K562 (cell line): ENCODE measurements at places on chromosomes 4 and X. TPM values are rescaled to one million over a fixed set of nuclear protein-coding genes. Genes with fewer than 3 reads are reported as not detected.

- no peaks in the 10 kb centered on the region for H3K27me3 ChIP-seq
These were observed 48.6 kb downstream of the LRP2BP start for GRCh38 chr4:185346975-185347601.

- H3K4me3 ChIP-seq: no peak overlapping the region
- no peak overlapping the region for H3K27ac ChIP-seq
- H3K4me1 ChIP-seq: no peaks in the 10 kb centered on the region
- H3K27me3 ChIP-seq: no peaks in the 10 kb centered on the region
- peaks cover 28% of the 10 kb centered on the region; the same call in 1 of the 3 replicates for H3K36me3 ChIP-seq
These were observed 15.8 kb downstream of the DHRSX start for GRCh38 chrX:2484721-2485648.

GRCh38 chrX:119983494-119983893, 39.9 kb upstream of the NKAP start:
- H3K36me3 ChIP-seq: no peaks in the 10 kb centered on the region
- H3K4me3 ChIP-seq: no peak overlapping the region
- H3K4me1 ChIP-seq: no peaks in the 10 kb centered on the region
- no peaks in the 10 kb centered on the region; the same call in 2 of the 3 replicates for H3K27me3 ChIP-seq
- DNase-seq: no peak

- peaks cover 9% of the 10 kb centered on the region; the same call in 1 of the 2 replicates for H3K4me1 ChIP-seq
- H3K27ac ChIP-seq: no peak overlapping the region
- H3K36me3 ChIP-seq: peaks cover 73% of the 10 kb centered on the region
- H3K27me3 ChIP-seq: no peaks in the 10 kb centered on the region
These were observed 4.4 kb downstream of the ANAPC10 start for GRCh38 chr4:145093638-145094037.

DNA sequence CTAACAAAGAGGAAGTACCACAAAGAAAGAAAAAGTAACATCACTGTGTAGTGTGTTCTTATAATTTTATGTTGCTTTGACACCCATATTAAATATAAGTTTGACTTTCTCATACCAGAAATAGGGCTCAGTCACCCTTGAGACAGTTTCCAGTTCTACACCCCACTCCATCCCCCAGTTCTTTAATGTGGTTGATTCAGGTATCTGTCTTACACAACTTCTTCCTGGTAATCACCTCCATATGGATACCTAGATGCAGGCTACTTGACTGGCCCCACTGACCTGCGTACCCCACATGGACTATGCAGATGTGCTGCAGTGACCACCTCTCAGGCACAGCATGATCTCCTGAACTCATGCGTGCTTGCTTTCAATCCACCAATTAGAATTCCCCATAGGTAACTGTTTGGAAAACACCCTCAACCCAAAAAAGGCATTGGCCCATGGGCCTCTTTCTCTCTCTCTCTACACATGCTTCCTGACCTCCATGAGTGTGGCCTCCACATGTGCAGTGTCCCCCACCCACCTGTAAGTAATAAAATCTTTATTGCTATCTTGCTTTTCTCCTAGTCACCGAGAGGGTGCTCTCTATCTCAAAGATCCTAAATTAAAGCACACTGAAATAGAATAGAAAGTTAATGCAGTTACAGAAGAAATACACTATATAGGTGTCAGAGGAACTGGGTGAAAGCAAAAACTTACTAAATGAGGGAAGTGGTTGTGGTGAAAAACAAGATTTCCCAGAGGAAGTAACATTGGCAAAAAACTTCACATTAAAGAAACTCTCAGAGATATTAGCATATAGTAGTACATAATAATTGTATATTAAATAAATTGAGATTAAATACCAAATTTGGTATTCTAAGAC, 98.4 kb downstream of the ZAR1 start:
- H3K27me3 ChIP-seq: no peaks in the 10 kb centered on the region
- H3K4me3 ChIP-seq: no peak overlapping the region
- H3K27ac ChIP-seq: no peak overlapping the region
- DNase-seq: no peak

DNA sequence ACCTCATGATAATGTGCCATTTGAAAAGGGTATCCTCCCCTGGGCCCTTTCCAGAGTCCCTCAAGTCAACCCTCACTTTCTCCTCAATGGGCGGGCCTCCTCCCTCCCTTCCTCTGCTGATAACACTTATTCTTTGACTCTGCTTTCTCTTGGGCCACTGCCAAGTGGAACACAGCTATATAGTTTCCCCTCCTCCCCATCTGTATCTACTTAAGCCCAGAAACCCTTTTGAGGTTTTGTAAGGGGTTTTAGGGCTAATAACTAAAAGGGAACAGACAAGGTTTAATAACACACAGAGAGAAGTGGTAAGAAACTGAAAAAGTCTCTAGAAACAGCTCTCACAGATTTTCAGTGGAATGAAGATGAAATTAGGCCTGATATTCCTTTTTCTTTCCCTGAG, 116.7 kb downstream of the GPC3 start:
- H3K27ac ChIP-seq: no peak overlapping the region
- H3K36me3 ChIP-seq: no peaks in the 10 kb centered on the region
- no peaks in the 10 kb centered on the region for H3K27me3 ChIP-seq
- no peaks in the 10 kb centered on the region for H3K4me1 ChIP-seq
- H3K4me3 ChIP-seq: no peak overlapping the region

- H3K36me3 ChIP-seq: no peaks in the 10 kb centered on the region
- 0 out of 3 replicates have a peak, but pooled peaks cover 2% of the 10 kb centered on the region for H3K27me3 ChIP-seq
- no peak for DNase-seq
- H3K4me3 ChIP-seq: no peak overlapping the region
- H3K4me1 ChIP-seq: no peaks in the 10 kb centered on the region
These were observed 6.6 kb upstream of the CLDN24 start for GRCh38 chr4:183328832-183329231.

- H3K27ac ChIP-seq: no peak overlapping the region
- no peaks in the 10 kb centered on the region for H3K36me3 ChIP-seq
- H3K4me3 ChIP-seq: no peak overlapping the region
- H3K4me1 ChIP-seq: no peaks in the 10 kb centered on the region
- no peak for DNase-seq
- no peaks in the 10 kb centered on the region for H3K27me3 ChIP-seq
These were observed 86.8 kb downstream of the DHRSX start for GRCh38 chrX:2413969-2414368.

The SMC1A gene
- 110 and 126 TPM in 2 replicates for total RNA-seq

- H3K4me3 ChIP-seq: no peak overlapping the region
- no peaks in the 10 kb centered on the region for H3K36me3 ChIP-seq
- no peaks in the 10 kb centered on the region for H3K27me3 ChIP-seq
- no peak for DNase-seq
- H3K4me1 ChIP-seq: no peaks in the 10 kb centered on the region
These were observed 221.0 kb downstream of the PALLD start for GRCh38 chr4:168717847-168718246.

The DDIT4L gene
- not detected in 2 replicates for total RNA-seq

DNA sequence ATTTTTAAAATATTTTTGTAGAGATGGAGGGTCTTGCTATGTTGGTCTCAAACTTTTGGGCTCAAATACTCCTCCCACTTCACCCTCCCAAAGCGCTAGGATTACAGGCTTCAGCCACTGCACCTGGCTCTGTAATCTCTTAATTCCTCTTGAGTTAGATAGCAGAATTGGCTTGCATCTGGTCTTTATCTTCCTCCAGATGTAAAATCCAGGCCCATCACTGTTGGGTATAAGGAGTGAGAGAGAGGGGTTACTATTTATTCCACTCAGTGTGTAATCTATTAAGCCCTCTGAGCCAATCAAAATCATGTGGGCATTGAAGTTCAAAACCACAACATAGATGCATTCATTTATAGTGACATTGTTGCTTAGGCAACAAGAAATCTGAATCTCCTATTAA, 33.9 kb downstream of the ANK2 start:
- H3K27me3 ChIP-seq: no peaks in the 10 kb centered on the region
- H3K27ac ChIP-seq: no peak overlapping the region
- H3K4me1 ChIP-seq: no peaks in the 10 kb centered on the region
- H3K36me3 ChIP-seq: no peaks in the 10 kb centered on the region
- no peak for DNase-seq

DNA sequence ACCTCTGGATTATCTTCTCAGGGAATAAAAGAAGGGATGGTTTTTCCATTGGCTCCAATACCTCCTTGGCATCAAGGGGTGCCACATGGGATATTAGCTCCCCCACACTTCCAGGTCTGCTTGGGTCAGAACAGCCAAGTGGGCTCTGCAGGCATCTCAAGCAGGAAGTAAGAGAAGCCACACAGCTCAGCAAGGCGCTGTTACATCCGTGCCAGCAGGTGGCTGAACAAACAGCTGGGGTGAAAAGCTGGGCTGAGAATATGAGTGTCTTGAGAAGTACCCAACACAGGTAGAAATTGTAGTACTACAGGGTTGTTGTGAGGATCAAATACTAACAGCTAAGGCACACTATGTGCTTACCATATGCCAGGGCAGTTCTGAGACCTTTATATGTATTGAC, 76.7 kb upstream of the TMEM150C start:
- no peak overlapping the region for H3K4me3 ChIP-seq
- no peaks in the 10 kb centered on the region for H3K27me3 ChIP-seq
- no peak for DNase-seq
- H3K4me1 ChIP-seq: no peaks in the 10 kb centered on the region
- no peaks in the 10 kb centered on the region for H3K36me3 ChIP-seq

The ARHGAP36 gene
- total RNA-seq: not detected in 2 replicates

GRCh38 chrX:103779141-103779789, 2.6 kb downstream of the PLP1 start:
- no peaks in the 10 kb centered on the region for H3K36me3 ChIP-seq
- H3K4me3 ChIP-seq: no peak overlapping the region
- DNase-seq: no peak
- H3K4me1 ChIP-seq: no peaks in the 10 kb centered on the region
- peaks cover 12% of the 10 kb centered on the region for H3K27me3 ChIP-seq

GRCh38 chr4:2696423-2696822, 59.7 kb downstream of the TNIP2 start:
- H3K36me3 ChIP-seq: peaks cover 90% of the 10 kb centered on the region; the same call in 2 of the 3 replicates
- no peaks in the 10 kb centered on the region for H3K4me1 ChIP-seq
- no peak overlapping the region for H3K4me3 ChIP-seq
- no peak for DNase-seq
- H3K27me3 ChIP-seq: no peaks in the 10 kb centered on the region

The PLXNB3 gene
- 1.6 TPM in 2 replicates for total RNA-seq

- no peak for DNase-seq
- no peaks in the 10 kb centered on the region for H3K27me3 ChIP-seq
- no peaks in the 10 kb centered on the region for H3K4me1 ChIP-seq
- H3K4me3 ChIP-seq: no peak overlapping the region
- H3K36me3 ChIP-seq: no peaks in the 10 kb centered on the region
These were observed 94.1 kb upstream of the FAM9B start for GRCh38 chrX:9127986-9128385.

The CXCR3 gene
- not detected in 2 replicates for total RNA-seq

The SLC34A2 gene
- 1.2 and 1.5 TPM in 2 replicates for total RNA-seq
